ENCODE measurements at places on chromosomes 2 and 18.

DNA sequence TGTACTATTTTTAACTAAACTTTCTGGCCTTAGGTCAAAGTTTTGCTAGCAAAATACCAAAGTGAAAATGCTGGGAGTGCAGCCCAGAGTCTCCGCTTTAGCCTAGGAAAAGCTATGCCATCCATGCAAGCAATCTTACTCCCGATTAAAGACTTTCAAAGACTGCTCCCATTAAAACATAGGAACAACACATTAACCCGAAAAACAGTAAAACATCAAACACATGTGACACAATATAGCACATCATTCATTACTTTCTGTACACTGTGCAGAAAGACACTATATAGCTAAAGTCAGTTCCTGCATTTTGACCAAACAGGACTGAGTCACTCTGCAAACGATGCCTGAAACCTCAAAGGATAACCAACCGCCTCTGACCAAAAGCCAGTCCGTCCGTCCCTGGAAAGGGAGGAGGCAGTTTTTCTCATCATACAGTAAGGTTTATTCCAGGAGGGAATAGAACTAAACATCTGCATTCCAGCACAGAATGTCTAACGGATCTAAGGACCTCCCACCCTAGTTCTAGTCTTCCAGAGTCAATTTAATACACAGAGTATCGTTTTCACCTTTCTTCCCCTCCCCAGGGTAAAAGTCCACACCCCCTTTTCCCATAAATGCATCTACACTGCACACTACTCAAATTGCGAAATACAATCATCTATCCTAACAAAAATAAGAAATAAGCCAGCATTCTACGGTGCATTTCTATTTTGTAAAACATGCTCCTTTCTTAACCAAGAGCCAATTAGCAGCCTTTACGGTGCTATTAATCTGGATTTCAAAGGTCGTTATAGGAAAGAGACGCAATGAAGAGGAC lies 1.7 kb downstream of the ROCK2 start:
- no peak for DNase-seq

DNA sequence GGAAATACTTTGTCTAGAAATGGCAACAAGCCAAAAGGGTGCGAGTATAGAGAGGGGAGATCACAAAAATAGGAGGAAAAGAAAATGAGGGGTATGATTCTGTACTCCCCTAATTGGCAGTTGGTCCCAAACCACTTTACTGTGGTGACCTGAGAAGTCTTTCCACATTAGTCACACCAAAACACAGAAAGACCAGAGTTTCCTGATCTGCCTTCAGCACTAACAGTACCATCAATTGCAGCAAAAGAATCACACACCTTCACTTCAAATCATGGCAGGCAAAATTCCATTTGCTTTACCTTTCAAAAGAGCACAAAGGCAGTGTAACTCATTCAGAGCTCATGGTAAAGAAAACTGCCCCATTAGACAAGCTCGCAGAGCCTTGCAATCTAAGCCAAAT lies 86.8 kb downstream of the ALK start:
- no peak for DNase-seq

DNA sequence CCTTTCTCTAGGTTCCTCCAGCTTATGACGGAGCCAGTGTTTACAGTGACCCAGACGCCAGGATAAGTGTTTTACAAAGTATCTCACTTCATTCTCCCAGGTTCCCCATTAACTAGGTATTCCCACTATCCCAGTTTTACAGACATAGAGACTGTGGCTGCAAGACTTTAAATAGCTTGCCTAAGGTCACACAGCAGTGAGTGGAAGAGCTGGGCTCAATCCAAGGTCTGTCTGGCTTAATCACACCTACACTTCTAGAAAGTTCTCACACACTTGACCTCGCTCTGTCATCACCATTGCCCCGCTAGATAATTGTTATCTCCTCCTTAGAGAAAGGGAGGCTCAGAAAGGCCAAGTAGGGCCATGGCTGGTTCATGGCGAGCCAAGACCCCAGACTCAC lies 110.2 kb downstream of the ANTXR1 start:
- DNase-seq, result no peak

GRCh38 chr2:181526014-181526413 lies 68.8 kb downstream of the ITGA4 start:
- no peak for DNase-seq

GRCh38 chr2:233328922-233329321 lies 21.3 kb downstream of the SAG start:
- DNase-seq, result no peak

DNA sequence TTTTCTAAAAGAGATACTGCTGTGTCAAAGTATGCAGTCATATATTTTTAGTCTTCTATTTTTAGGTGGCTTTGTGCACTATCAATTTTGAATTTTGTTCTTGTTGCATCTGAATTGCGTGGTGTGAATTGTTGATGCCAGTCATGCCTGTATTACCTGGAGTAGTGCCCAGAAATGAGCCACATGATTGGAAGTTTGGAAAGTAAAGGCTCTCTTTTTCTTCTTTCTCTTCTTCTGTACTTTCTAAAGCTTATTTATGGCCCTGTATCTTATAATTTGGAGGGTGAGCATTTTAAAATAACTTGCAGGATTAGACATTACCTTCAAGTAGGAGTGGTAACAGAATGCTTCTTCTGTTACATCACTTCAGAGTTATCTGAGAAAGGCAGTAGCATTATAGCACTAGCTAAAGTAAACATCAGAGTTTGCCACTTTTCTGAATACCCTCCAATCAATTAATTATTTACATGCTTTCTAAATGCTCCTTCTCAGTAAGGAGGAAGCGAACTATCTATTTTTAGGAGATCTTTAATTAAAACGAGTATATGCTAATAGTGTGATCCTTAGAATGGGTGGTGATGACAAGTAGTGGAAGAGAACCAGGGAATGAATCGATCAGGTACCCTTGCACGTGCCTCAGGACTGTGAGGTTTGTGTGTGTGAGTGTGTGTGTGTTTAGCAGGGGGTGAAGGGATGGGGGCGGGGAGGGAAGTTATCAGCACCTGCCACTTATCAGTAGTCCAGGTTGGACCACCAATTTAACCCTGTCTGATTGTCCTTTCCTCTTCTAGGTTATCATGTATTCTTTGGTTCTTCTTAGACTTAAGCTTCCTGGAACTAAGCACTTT lies 112.5 kb downstream of the MAP3K20 start:
- DNase-seq, result no peak

GRCh38 chr18:34122724-34123334 lies 101.9 kb downstream of the NOL4 start:
- no peak for DNase-seq

DNA sequence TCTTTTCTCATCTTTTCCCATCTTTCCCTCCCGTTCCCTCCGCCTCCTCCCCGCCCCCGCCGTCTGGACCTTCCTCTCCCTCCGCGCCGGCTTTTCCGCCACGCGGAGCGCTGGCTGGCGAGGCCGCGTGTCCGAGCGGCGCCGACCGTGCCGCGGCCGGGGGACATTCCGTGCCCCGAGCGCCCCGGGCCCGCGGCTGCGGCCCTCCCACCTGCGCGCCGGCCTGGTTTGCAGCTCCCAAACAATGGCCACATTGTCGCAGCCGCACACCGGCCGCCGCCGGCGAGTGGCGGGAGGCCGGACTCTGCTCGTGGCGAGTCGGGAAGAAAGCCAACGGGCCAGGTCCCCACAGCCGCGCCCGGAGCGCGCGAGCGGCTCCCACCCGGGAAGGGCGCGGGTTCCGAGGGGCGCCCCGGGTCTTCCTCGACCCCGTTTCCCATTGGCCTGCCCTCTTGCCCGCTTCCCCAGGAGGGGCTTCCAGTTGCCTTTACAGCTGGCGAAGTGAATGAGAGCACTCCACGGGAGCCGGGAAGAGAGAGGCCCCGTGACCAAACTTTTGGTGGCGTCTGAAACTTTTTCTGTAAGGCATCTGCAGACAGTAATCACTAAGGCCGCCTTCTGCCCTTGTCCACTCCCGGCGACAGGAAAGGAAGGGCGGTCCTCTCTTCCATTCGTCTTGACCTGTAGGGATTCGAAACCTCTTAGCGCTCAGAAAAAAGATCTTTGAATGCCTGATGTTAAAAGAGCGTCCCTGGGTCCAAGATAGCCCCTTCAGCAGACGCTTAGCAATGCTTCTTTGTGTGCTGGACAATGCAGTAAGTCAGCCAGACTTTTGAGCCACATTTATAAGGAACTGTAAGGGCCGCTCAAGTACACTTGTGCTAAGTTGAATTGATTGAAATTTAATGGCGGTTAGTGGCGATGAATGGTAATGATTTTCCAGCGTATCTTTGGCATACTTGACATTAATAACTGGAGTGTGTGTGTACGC lies 6.2 kb downstream of the GLI2 start:
- DNase-seq, result no peak

Measured in stimulated activated CD8-positive, alpha-beta memory T cell treated with anti-CD3 and anti-CD28 coated beads, Interleukin-7, amount 100 ng/mL, for 24 hours (primary cell).